Activated naive CD4-positive, alpha-beta T cell treated with anti-CD3 and anti-CD28 coated beads, Interleukin-2, amount 50 U/mL, for 72 hours (primary cell): ENCODE measurements at places on chromosomes 5 and 9.

GRCh38 chr9:89929315-89929672, 324.5 kb downstream of the GADD45G start:
- no peak for DNase-seq

DNA sequence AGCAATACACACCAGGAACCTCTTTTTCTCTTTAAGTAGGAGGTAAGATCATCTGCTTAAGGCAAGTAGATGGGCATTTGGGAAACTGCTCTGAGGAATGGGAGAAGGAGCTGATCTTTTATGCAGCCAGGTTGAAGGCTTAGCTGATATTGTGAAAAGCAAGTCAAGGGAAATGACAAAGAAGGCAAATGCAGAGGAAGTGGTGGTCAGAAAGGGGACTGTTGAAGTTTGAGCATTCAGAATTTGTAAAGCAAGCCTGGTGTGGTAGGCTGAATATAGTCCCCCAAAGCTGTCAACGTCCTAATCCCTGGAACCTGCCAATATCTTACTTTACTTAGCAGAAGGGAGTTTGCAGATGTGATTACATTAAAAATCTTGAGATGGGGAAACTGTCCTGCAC, 128.9 kb downstream of the ADAMTS12 start:
- no peak for DNase-seq

DNA sequence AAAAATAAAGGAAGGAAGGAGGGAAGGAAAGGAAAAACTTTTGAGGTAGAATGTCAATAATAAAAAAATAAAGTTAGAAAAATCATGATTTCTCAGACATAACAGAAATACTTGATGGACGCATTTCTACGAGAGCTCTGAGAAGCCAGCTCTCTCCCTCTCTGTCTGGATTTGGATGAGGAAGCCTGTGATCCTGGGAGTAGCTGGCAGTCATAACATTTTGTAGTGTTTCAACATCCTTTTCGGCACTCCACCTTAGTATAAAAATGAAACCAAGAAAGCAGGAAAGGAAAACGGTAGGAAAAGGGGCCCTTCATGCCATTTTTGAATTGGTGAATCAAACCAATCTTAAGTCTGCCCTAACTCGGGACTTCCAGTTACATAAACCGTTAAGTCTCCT, 321.3 kb downstream of the EPB41L4A start:
- DNase-seq = no peak

DNA sequence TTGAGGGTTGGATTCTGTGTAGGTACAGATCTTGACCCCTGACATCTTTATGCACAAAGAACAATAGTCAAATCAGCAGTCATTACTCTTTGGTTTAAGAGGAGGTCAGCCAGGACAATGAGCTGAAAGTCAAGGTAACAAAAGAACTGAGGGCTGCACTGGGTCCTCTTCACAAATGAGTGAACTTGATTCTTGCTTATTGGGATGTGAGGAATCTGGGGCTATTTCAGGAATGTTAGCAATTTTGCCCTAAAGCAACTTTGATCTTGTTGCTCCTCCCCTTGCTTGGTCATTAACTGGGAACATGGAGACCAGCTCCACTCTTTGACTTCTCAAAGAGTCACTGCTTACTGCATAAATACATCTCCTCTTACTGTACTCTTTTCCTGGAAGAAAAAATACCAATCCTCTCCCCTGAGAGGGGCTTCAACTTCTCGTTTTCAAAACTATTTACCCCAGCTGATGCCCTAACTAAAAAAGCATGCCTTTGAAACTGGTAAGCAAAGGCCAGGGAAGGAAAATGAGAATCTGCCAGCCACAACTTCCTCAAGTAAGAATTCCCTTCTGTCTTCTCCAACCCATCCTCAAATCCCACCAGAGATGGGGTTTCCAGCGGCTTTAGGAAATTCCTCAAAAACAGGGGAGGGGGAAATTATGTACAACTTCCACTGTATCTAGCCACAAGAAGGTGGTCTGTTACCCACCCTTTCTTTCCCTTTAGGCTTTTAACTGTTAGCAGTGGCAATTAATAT, 368.3 kb downstream of the ENC1 start:
- DNase-seq = no peak
